ENCODE measurements at places on chromosomes 2 and 18. TPM values are rescaled to one million over a fixed set of nuclear protein-coding genes. Genes with fewer than 3 reads are reported as not detected.

DNA sequence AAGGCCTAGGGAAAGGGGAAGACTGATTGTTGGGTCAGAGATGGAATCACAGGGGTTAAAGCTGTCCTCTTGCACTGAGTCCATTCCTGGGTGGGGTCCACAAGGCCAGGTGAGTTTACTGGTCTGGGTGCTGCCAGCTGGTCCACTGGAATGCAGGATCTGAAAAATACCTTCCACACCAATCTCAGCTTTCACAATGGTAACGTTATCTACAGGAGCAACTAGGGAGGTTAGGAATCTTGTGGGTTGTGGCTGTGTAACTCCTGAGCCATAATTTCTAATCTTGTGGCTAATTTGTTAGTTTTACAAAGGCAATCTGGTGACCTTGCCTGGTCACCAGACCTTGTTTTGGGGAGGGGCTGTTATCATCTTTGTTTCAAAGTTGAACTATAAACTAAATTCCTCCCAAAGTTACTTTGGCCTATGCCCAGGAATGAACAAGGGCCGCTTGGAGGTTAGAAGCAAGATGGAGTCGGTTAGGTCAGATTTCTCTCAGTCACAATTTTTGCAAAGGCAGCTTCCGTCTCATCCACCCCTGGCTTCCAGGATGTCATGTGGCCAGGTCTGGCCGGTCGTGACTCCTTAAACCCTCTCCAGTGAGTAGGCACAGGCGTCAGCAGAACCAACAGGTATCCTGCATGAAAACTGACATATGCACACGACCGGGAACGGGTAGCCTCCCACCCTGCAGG, 123.3 kb upstream of the SH3BP4 start:
- DNase-seq, result no peak

GRCh38 chr2:59684116-59684770, 869.2 kb downstream of the BCL11A start:
- DNase-seq, result no peak

GRCh38 chr18:77765468-77765867, 515.8 kb downstream of the GALR1 start:
- DNase-seq, result peak; percentile 20

DNA sequence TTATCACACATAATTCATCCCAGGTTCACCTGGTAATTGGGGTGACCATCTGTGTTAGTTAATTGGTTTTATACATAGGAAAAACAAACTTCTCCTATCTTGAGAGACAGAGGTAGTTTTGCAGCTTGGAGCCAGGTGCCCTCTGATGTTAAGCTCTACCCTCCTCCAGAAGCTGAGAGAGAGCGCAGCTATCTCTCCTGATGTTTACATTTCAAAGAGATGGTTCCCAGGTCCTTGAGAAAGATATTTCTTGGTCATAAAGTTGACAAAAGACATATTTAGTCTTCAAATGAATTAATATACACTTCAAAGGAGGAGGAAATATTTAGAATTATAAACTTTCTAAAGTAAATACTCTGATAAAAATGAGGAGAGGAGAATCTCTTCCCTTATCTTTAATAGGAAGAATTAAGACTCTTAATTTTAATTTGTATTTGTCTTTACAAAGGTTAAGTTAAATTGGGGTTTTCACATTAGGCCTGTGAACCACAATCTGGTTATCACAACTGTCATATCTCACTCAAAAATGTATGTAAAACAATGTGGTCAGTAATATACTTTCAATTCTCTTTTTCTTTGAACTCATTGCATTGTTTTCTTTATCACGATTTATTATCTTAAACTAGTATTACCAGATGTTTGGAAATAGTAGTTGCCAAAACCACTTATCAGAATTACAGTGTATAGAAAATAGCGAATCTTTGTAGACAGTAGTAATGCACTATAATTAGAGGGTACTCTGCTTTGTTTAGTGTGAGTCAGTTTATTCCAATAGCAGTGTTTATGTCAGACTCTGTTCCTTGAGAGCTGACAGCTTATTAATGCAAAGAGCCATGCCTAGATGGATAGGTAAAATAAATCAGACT, 26.8 kb downstream of the SERPINB4 start:
- no peak for DNase-seq

GRCh38 chr2:135650721-135651120, 90.9 kb upstream of the UBXN4 start:
- DNase-seq, result no peak

DNA sequence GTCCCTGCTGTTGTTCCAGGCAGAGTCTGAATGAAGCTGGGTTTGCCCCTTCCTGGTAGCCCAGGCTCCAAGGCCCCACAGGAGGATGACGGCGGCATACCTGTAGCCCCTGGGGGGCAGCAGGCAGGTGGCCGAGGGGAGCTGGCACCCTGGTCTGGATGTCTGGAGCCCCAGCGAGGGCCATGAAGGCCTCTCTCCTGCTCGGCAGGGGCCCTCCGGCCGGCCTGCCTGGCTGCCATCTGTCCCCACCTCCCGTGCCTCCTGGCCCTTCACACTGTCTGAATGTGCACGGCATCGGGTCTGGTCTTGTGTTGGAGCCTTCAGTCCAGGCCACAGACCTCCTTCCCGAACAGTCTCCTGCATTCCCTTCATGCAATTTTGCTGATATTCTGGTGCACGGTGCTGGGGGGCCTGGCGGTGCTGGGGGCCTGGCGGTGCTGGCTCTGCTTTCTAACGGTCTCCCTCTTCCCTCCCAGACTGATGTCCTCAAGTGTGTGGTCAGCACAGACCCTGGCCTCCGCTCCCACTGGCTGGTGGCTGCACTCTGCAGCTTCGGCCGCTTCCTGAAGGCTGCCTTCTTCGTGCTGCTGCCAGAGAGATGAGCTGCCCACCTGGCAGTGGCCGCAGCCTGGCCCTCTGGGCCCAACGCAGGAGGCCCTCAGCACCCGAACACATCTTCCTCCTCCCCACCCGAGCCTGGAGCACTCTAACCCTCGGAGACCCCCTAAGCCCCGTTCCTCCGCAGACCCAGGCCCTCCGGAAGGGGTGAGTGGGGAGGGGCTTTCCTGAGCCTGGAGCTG, 13.5 kb downstream of the BOK start:
- no peak for DNase-seq

DNA sequence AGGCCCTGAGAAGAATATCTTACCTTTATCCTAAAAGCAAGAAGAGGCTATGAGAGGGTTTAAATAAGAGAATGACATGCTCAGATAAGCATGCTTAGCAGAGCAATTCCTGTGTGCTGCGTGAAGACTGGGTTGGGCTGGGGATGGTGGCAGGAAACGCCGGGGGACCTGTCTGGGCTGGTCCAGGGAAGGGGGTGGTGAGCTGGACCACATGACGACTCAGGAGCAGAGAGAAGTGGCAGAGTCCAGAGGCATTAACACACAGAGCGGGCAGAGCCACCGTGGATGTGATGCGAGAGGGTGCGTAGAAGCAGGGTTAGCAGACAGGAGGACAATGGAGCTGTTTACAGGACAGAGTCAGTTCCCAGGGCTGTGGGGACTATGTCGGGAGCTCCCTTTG, 84.5 kb downstream of the ZBTB7C start:
- no peak for DNase-seq

DNA sequence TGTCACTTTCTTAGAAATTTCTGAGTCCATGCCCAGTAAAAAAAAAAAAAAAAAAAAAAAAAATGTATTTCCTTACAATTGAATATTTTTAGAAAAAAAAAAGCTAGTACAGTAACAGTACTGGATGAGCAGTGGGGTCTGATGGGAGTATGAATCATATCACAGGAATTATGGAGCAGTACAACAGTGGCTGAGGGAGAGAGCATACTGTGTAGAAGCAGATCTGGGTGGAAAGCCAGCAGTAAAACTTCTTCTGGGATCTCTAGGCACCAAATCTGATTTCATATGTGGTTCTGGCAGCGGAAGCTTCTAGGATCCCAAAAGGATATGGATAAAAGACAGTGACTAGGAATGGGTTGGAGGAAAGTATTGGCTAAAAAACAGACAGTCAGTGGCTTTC, 414.9 kb upstream of the FSHR start:
- DNase-seq, result no peak

DNA sequence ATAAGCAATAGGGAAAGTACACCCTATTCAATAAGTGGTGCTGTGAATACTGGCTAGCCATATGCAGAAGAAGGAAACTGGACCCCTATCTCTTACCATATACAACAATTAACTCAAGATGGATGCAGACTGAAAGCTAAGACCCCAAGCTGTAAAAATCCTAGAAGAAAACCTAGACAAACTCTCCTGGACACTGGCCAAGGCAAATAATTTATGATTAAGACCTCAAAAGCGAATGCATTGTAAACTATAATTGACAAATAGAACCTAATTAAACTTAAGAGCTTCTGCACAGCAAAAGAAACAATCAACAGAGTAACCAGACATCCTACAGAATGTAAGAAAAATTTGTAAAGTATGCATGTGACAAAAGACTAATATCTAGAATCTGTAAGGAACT, 41.1 kb upstream of the ASXL3 start:
- DNase-seq, result no peak

- DNase-seq, result no peak
These were observed 677.6 kb downstream of the SOCS6 start for GRCh38 chr18:70966419-70966818.

DNA sequence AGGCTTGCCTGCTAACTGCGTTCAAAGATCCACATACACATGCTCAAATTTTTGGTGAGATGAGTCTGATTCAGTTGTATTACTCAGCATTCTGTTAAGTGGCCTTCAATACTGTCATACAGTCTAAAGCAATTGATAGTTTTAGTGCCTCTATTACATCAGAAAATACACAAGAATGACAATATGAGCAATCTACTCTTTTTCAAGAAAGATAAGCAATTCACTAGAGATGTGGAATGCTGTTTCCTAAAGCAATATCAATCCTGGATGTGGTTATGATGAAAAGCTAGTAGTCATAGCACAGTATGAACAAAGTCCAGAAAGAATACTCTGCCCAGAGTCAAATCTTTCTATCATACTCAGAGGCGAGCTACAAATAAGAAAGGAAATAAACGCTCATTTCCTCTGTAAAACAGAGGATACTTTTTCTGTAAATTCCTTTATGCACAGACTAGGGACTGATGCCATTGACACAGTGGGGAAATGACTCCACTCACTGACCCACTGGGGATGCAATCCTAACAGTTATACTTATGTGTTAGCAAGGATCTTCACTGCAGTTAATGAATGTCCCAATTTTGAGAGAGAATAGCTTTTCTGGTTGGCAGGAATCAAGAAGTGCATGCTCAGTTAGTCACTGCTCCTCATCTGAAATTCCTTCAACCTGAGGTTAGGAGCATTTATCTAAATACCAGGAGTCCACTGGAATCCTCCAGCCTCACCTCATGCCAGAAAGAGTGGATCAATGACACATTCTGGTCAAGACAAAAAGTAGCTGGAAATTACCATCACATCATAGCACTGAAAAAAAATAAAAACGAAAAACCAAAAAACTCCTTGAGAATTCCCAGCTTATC, 83.3 kb downstream of the PDE11A start:
- no peak for DNase-seq

The NBAS gene
- polyA plus RNA-seq, result 58.1 TPM

All from right renal cortex interstitium (tissue), 3 donors.